ENCODE measurements at places on chromosomes 4 and X. TPM values are rescaled to one million over a fixed set of nuclear protein-coding genes. Genes with fewer than 3 reads are reported as not detected.
A peak's percentile ranks its signal among the peaks of the same experiment; 100 is the strongest.

DNA sequence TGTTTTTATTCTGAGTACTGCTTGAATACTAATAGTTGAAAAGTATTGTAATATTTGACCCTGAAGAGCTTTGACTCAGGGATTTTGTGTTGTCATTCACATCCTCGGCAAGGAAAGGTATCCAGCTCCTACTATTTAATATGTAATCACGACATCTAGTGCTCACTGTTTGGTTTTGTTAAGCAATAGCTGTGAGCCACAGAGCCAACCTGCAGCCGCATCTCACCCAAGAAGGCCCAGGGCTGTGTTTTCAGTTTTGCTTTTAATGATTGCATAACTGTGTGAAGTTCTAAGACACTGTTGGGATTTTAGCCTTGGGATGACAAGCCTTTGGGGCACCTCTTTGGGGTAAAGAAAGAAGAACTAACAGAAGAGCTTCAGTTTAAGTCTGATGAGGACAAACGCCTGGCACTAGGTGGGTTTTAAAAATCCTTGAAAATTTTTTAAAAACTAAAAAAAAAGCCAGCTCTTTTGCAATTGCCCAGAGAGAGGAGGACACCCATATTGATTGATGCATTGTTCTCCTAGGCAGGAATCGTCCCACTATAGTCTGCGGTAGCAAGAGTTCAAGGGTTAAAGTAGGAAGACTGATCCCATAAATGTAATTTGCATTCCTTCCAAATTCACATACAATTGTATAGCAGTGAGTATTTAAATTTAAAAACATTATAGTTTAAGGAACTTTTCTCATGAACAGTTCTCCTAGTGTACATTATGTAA lies 157.8 kb downstream of the RELL1 start:
- peak; percentile 31 for DNase-seq

GRCh38 chr4:158535130-158535614 lies 13.5 kb downstream of the RXFP1 start:
- peak; percentile 78 for DNase-seq

DNA sequence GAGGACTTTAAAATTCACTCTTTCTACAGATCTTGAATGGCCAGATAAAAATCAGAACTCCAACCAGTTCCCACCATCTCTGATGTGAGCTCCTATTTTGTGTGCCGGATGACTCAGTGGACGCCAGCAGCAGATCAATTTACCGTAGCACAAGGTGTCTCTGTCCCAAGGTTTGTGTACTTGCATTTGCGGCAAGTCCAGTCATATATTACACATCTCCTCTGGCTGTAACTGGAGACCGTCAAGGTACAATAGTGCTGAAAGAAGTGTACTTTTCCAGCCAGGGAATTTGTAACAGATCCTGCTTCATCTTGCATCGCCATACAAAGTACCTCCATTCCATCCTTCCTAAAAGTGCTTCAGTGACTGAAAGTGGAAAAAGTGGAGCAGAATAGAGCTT lies 108.2 kb upstream of the SORBS2 start:
- peak; percentile 94 for DNase-seq

DNA sequence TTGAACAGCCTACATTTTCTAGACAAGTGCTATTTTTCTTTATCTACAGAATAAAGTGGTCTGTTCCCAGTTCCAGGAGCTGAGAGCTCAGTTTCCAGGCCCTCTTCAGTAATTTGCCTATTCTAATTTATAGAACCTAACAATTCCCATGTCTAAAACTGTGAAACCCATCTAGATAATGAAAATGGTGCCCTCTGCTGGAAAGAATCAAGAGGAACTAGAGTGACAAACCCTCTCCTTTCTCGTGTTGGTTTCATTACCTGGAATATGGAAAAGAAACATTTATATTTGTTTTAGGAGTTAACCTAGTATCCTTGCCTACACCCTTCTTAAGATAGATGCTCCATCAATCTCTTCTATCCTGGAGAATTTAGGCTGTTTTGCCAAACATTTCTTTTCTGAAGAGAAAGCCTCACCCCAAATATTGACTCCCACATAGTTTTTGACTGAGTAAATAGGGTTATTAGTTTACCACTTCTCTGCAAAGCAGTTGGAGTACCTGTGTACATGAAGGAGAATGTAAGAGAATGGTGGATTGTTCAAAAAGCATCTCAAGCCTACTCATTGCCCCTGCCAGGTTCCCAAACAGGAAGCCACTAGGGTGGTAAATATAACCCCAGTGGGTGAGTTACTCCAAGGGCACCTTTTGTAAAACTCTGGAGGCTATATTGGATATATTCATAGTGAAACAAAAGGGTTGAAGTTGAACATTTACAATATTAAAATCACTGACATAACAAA lies 121.6 kb downstream of the RASL11B start:
- peak; percentile 34 for DNase-seq

- DNase-seq = peak; percentile 3
Observed at GRCh38 chr4:52713456-52713937, 37.7 kb downstream of the ERVMER34-1 start.

DNA sequence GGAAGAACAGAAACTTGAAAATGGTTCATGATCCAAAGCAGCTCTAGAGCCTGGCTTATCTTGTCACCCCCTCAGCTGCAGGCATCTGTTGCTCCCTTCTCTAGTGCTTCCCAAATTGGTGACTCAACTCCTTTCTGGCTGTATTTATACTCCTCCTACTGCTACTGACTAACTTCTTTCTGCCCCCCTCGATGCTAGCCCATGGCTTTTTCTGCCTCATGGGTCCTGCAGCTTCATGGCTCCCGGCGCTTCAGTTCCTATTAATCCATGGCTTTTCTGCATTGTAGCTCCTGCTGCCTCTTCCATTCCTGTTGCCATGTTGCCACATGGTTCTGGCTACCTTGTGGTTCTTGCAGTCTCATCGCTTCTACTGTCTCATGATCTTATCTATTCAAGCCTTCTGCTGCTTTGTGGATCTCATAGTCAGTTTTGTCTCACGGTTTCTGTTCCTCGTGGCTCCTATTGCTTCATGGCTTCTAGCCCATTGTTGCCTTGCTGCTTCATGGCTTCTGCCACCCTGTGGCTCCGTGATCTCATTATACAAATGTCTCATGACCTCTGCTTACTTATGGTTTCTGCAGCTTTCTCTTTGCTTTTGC lies 48.1 kb downstream of the SMC1A start:
- DNase-seq = no peak

DNA sequence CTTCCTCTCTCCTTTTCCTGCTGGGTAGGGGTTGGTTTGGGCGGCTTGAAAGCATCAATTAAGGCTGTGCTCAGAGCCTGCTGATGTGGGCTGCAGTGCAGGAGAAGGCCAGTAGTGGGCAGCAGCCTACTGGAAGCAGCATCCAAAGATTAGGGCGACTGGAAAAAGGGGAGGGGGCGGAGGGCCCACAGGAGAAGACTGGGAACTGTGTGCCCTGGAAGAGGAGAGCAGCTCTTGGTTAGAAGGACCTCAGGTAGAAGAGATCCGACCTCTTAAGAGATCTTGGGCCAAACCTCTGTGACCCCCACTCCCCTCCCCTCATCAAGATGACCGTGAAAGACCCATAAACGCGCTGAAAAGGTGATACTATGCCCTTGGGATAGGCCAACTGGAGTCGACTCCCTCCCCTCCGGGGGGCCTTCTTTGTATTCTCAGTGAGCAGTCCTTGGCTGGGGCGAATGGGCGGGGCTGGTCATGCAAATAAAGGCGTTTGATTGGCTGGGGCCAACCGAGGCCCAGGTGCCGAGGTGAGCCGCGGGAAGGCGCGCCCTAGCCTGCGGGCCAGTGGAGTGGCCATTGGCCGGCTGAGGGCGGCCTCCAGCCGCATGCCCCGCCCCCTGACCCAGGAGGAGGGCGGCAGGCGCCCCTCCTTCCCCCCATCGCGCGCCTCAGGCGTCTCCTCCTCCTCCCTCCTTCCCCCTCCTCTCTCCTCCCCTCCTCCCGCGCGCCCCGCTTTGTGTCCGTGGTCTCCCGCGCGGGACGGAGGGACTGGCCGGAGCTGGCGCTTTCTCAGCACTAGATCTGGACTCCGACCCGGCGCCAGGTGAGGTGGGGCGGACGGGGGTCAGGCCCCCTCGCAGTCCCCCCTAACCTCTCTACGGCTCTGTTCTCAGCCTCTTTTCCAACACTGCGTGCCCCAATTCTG lies 10.1 kb downstream of the DLG3 start:
- peak; percentile 19 for DNase-seq

DNA sequence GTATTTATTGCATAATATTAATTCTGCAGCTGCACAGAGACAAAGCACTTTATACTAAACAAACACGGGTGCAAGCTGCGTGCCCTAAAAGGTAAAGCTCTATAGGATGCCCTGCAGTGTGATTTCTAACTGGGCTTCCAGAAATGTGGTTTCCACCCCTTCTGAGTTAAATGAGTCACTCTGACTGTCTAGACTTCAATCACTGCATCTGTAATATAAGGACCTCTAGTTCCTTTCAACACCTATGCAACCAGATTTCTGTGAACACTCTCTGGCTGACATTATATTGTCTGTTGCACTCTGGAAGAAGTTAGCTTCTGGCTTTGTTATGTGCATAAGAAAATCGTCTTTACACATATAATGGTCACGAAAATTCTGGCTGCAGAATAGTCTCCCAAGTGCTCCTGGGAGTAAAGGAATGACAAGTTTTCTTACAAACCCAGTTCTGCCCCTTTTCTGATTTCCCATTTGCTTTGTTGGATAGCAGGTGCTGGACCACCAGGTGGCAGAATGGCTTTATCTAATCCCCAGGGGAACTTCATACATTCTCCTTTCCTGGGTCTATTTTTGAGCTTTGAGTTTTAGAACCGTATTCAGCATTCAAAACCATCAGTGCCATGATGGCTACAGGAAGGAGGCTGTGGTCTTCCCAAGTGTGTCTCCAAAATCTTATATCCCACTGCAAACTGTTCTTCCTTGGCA lies 842.2 kb downstream of the STIM2 start:
- peak; percentile 45 for DNase-seq

DNA sequence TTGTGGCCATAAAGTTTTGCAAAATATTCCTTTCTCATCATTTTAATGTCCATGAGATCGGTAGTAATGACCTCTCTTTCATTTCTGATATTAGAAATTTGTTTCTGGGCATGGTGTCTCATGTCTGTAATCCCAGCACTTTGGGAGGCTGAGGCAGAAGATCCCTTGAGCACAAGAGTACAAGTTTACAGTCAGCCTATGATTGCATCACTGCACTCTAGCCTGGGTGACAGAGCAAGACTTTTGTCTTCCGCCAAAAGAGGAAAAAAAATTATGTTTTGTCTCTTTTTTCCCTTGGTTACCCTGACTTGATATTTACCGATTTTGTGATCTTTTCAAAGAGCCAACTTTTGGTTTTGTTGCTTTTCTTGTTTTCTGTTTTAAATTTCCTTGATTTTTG lies 10.8 kb upstream of the NKAP start:
- DNase-seq = no peak

DNA sequence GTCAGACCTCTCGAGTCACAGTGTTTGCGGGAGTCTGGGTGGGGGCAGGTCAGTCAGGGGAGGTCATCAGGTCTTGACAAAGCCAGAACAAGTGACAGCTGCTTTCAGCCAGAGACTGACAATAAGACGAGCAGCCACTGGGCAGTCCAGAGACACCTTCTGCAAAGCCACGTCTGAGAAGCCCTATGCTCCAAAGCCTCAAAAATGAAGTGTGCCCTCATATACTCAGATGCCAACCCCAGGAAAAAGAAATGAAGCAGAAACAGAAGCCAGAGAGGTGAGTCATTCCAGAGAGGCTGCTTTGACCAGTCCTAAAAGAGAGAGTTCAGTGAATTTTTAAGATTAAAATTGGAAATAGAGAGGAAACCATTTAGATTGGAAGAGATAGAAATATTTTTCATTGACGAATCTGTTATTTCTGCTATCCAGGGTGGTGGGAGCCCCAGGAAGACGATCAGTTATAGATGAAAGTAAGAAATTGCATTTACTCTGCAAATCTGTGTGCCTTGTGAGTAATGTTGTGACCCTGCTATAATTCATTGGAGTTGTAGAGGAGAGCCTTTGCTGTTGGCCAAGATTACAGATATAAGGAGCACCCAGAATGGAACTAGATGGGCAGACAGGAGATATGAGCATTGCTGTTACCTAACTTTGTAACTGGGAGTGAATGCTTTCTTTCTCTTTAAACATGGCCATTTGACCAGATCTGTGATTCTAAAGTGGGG lies 77.9 kb downstream of the LRRC66 start:
- DNase-seq = peak; percentile 67

- no peak for DNase-seq
Observed at GRCh38 chrX:112826023-112826422, 14.6 kb downstream of the AMOT start.

DNA sequence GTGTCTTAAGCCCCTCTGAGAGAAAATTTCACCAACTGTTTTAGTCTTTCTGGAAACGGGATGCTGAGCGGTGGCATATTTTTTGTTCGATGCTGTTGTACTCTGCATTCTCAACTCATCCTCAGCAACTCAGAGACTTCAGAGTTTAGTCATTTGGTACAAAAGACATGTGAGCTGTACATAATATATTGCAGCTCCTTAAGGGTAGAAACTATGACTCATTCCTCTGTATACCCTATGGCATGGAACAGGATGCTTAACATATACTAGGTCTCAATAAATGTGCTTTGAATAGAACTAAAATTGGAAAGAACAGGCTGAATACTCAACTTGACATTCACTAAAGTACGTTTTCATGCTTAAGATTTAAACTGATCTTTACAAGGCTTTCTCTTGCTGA lies 130.5 kb upstream of the SLITRK2 start:
- no peak for DNase-seq

GRCh38 chrX:132738951-132739350 lies 219.5 kb downstream of the HS6ST2 start:
- no peak for DNase-seq

DNA sequence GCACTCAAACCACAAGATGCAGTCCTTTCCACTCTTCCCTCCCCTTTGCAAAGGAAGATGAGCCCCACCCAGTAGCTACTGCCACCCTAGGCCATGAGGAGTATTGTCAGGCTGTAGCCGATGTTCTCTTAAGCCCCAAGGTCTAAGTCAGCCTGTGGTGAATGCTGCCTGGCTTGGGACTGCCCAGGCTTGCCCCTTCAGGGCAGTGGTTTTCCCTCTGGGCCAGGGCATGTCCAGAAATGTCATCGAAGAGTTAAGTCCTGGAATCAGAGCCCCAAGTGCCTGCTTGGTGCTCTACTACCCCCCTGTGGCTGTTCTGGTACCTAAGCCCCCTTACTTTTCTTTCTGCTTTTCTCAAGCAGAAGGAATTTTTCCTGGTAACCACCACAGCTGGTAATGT lies 11.8 kb upstream of the PGK1 start:
- DNase-seq = peak; percentile 76

Gene GAGE12F
- total RNA-seq = not detected

Gene STEEP1
- 45.4 TPM for total RNA-seq

Gene RHOH
- total RNA-seq = not detected

Gene HSFX3
- not detected for total RNA-seq

Gene SLC9B1
- total RNA-seq = not detected

Gene NSUN7
- not detected for total RNA-seq

Gene CD38
- total RNA-seq = 0.23 TPM

Gene ITM2A
- 0.26 TPM for total RNA-seq

Gene IL1RAPL2
- total RNA-seq = not detected

Gene CLGN
- 3.6 TPM for total RNA-seq
